NT2/D1 (cell line): ENCODE measurements at places on chromosomes 7 and 10.
A peak's percentile ranks its signal among the peaks of the same experiment; 100 is the strongest.

- DNase-seq, result no peak
Measured at GRCh38 chr7:23161482-23161881, 20.4 kb upstream of the NUP42 start.

GRCh38 chr7:116525913-116526861, 1.4 kb downstream of the CAV1 start:
- DNase-seq, result peak; percentile 51

GRCh38 chr7:81944058-81944457, 174.2 kb upstream of the HGF start:
- DNase-seq, result no peak

- no peak for DNase-seq
Measured at GRCh38 chr10:62650411-62650810, 154.1 kb upstream of the ADO start.

GRCh38 chr7:95996174-95996573, 223.8 kb downstream of the DYNC1I1 start:
- DNase-seq, result no peak

- no peak for DNase-seq
Measured at GRCh38 chr7:31310321-31310935, 30.1 kb downstream of the NEUROD6 start.

DNA sequence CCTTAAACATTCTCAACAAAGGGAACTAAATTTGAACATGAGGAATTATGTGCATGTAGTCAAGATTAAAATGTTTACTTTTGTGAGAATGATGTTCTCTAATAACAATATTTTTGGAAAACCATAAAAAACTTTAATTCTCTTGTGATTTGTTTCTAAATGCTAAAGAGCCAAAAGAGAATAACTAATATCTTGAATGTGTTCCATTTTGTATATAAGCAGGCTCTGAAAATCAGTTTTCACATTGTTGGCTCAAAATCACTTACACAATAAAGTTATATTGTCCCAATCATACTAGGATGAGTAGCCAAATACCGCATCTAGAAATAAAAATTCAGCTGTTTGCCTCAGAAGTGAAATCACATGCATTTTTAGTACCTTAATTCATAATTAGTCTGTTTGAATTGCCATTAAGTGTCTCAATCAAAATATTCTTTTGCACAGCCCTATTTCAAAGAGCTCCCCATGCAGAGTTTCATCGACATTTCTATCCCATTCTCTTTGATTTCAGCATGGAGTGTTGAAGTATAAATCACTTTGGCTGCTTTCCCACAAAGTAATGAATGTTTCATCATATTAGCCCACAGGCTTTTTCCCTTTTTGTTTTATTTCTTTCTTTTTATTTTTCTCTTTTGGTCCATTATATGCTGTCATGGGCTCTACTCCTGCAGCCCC, 420.3 kb upstream of the POM121L12 start:
- no peak for DNase-seq

DNA sequence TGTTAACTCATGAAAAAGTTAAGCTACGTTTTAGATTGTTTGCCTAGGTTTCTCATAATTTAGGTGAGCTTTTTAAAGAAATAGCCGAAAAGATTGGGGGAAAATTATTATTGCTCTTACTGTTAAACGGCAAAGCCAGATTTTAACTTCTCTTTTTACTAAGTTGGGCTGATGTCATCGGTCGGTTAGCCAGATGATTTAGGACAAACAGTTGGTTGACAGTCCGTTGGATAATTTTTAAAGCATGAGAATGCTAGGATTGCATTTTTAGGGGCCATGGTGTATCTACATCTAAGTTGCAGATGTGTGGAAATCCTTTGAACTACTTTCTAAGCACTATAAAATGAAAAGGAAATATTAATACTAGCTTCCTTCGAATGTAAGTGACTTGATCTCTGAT, 280.9 kb upstream of the AKR1E2 start:
- no peak for DNase-seq

DNA sequence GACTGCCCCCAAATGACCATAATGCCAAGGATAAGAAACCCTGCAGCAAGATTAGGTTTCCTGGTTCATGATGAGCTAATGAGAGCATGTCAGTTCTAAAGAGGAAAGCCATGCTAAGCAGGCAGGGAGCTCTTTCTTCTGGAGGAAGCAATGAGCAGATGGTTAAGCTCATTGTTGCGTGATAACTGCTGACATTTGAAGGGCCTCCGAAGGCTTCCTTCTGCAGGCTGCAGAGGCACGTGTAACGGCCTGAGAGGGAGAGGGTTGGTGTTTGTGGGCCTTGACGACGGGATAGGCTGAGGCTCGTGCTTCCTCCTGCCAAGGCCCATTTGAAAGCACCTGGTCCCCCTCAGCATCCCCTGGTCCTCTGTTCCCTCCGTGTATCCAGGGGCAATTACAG, 63.5 kb upstream of the BTBD16 start:
- no peak for DNase-seq

DNA sequence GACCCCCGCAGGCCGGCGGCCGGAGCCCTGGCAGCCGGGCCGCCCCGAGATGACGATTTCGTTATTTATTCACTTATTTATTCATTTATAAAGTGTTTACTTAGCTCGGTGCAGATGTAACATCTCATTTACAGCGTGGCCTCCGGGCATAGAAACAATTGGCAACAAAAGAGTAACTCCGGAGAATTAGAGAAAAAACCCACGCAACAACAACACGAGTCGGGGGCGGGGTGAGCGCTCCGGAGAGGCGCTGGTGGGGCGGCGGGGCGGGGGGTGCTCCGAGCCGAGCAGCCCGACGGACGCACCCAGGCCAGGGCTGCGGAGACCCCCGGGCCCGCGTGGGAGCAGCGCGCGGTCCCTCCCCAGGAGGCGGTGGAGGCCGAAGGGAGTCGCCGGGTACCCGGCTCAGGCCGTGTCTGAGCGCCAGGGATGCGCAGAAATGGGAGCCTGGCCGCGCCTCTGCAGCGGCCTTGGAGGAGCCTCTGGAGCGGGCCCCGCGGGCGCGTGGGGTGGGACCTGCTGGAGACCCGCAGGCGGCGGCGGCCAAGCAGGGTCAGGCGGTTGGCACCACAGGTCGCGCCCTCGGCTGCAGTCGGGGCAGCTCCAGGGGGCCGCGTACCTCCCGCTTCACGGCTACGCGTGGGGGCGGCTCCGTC, 14.3 kb downstream of the UNCX start:
- no peak for DNase-seq

GRCh38 chr7:44183386-44183785, 5.9 kb downstream of the GCK start:
- no peak for DNase-seq

DNA sequence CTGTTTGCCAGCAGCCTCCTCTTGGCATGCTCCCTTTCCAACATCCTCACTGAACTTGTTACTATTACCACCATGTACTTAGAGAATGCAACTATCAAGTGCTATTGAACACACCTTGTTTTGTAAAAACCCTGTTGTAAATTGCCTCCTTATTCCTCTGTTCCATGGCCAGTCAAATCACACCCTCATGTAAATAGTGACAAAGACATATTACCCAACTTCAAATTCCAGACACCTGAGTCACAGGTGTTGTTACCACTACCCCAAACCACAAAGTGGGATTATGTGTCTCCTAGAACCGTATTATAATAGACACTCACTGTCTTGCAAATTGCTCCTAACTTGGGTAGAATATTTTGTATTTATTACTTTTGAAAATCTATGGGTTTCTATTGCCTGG, 263.2 kb upstream of the C7orf33 start:
- DNase-seq, result no peak

- no peak for DNase-seq
Measured at GRCh38 chr7:2048006-2048405, 184.7 kb downstream of the MAD1L1 start.

DNA sequence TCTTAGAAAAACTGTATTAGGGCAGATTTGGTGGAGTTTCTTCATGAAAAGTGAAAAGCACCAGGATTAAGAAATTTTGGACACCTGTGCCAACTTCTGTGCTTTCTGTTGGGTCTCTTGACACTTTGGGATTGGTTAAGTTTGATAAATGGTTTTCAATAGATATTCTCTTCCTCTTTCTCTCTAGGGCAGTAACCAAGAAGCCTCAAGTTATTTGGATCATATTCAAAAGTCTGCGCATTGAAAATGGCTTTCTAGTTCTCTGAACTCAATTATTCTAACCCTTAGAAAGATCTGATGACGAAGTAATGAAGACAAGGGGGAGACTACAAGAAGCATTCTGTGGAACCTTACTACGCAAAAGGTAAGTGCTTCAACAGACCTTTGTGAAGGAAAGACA, 144.0 kb upstream of the CCDC6 start:
- no peak for DNase-seq

DNA sequence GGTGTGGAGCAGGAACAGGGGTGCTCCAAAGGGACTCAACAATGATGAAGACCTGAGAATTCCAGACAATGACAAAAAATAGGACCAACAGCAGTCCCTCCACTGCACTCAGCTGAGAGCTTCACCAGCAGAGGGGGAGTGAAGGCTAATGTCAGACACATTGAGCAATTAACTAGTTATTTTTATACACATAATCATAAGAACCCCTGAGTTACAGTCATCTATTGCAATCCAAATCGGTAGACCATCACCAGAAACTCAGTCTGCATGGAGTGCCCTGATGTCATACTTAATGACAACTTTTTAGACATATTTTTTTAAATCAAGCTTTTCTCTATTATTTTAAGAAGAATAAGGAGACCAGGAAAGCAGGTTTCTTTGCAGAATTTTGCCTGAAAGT, 30.6 kb upstream of the IKZF1 start:
- DNase-seq, result no peak

- DNase-seq, result no peak
Measured at GRCh38 chr10:32360241-32360640, 13.3 kb upstream of the EPC1 start.

DNA sequence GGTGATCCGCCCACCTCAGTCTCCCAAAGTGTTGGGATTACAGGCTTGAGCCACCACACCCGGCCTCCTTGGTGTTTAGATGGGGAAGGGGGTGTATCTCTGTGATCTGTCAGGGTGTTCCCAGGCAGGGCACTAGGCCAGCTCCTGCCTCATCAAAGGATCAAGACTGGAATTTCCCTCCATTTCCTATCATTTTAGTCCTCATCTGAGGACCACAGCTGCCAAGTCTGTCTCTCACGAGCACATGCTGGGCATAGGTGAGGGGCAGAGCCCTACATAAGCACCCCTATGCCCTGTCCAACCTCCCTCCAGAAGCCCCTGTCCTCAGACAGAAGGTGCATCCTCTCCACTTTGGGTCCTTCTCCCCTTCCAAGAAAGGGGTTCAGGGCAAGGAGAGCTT, 19.5 kb downstream of the TRIM56 start:
- no peak for DNase-seq

- peak; percentile 22 for DNase-seq
Measured at GRCh38 chr10:114042895-114043531, 653 bp upstream of the ADRB1 start.

GRCh38 chr10:63641799-63642198, 120.6 kb downstream of the REEP3 start:
- DNase-seq, result no peak

DNA sequence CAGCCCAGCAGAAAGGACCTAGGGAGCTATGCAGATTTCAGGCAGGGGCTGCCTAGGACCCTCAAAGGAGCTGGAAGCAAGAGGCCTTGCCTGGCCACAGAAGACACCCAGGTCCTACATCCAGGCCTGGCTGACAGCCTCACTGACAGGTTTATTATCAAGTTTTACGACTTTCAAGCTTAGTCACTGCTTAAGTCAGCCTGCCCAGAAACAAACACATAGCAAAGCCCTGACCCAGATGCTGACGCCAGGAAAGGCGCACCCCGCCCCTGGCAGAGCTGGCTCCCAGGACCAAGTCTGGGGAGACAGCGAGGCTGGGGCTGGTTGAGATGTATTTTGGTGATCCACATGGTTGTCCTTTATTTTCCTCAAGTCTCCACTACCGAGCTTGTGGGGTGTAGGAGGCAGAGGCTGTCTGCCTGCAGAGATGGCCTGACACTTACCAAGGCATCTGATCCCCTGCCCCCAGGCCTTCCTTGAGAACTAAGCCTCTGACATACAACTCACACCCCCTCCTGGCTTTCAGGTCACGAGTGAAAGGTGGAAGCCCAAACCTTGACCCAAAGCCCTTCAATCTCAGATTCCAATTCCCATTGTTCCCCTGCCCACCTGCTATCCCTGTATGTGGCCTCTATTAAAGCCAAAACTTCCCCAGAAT, 80.7 kb upstream of the EMX2 start:
- no peak for DNase-seq

DNA sequence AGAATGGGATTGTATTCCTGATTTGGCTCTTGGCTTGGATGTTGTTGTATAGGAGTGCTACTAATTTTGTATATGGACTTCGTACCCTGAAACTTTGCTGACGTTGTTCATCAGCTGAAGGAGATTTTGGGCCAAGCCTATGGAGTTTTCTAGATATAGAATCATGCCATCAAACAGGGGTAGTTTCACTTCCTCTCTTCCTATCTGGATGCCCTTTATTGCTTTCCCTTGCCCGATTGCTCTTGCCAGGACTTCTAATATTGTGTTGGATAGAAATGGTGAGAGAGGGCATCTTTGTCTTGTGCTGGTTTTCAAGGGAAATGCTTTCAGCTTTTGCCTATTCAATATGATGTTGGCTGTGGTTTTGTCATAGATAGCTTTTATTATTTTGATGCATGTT, 92.3 kb downstream of the CCDC7 start:
- DNase-seq, result no peak

DNA sequence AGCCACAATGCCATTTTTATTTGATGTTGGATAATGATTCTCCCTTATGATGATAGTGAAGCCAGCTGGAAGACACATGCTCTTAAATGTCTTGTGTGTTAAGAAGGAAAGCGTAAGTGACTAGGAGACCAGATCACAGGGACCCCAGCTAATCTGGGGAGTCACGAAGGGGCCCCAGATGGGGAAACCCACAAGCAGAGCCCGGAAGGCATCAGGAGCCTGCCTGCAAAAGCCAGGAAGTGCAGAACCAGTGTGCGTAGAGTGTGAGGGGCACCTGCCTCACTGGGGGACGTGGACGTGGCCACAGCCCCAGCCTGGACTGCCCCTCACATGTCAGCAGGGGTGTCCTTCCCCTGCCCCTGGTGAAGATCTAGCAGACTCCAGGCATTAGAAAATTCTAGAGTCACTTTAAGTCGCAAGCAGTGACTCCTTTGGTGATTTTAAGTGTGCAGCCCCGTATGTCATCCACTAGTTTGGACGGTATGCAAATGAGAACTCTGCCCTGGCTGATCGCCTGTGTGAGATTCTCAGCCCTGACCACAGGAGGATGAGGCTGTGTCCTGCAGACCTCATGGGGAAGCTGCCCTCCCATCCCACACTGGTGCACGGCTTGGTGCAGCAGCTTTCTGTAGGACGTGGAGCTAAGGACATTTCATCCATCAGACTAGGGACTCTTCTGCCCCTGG, 243.0 kb downstream of the WDR37 start:
- DNase-seq, result no peak
